CD4-positive, CD25-positive, alpha-beta regulatory T cell (primary cell): ENCODE measurements at places on chromosomes 2 and 18. TPM values are rescaled to one million over a fixed set of nuclear protein-coding genes. Genes with fewer than 3 reads are reported as not detected.

DNA sequence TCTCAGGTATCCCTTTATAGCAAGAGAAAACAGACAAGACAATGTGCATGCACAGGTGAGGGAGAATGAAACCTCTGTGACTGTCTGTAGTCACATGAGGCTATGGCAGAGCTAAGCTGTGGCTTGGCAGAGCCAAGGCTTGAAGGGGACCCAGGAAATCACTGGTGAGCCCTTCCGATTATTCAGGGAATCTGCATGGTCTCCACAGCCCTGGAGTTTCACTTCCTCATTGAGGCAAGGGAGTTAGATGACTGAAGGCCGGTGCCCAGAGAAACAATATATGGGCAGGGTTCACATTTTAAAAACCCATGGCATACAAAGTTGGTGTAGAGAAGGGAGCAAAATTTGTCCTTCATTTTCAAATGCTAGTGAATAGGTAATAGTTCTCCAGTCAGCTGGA lies 144.4 kb upstream of the REV1 start:
- H3K27ac ChIP-seq, result no peak overlapping the region
- no peaks in the 10 kb centered on the region for H3K36me3 ChIP-seq
- no peak overlapping the region for H3K4me3 ChIP-seq
- no peaks in the 10 kb centered on the region for H3K27me3 ChIP-seq
- H3K4me1 ChIP-seq, result no peaks in the 10 kb centered on the region

DNA sequence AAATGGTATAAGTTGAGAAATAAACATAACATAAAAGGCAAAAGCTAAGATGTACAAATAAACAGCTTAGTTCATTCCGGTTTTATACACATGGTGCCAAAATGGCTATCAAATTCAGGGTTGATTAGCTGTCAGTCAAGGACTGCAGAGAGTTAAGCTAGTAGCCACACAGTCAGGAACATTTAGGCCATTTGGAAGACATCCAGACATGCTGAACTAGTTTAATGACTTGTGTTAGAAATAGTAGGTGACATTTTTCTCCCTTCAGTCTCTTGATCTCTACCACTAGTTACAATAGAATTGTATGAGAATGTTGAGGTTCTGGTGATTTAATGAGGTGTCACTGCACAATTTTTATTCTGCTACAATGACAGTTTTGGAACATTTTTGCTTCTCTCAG lies 394.4 kb upstream of the SPHKAP start:
- no peak overlapping the region for H3K4me3 ChIP-seq
- DNase-seq, result no peak
- H3K4me1 ChIP-seq, result no peaks in the 10 kb centered on the region
- H3K36me3 ChIP-seq, result no peaks in the 10 kb centered on the region
- H3K27me3 ChIP-seq, result no peaks in the 10 kb centered on the region
- no peak overlapping the region for H3K27ac ChIP-seq

GRCh38 chr2:8502316-8502715 lies 179.5 kb upstream of the ID2 start:
- no peak for DNase-seq
- no peaks in the 10 kb centered on the region for H3K4me1 ChIP-seq
- H3K27me3 ChIP-seq, result no peaks in the 10 kb centered on the region
- H3K36me3 ChIP-seq, result no peaks in the 10 kb centered on the region

- no peak for DNase-seq
- H3K27ac ChIP-seq, result no peak overlapping the region
- H3K4me3 ChIP-seq, result no peak overlapping the region
- H3K4me1 ChIP-seq, result no peaks in the 10 kb centered on the region
These were observed 21.6 kb upstream of the B3GNT7 start for GRCh38 chr2:231373786-231374349.

GRCh38 chr2:126664234-126664633 lies 8.3 kb downstream of the GYPC start:
- peaks cover 68% of the 10 kb centered on the region for H3K4me1 ChIP-seq
- H3K27ac ChIP-seq, result peak overlapping the region; percentile 76
- peak; percentile 18 for DNase-seq
- H3K36me3 ChIP-seq, result peaks cover 5% of the 10 kb centered on the region
- H3K4me3 ChIP-seq, result peak overlapping the region; percentile 37

DNA sequence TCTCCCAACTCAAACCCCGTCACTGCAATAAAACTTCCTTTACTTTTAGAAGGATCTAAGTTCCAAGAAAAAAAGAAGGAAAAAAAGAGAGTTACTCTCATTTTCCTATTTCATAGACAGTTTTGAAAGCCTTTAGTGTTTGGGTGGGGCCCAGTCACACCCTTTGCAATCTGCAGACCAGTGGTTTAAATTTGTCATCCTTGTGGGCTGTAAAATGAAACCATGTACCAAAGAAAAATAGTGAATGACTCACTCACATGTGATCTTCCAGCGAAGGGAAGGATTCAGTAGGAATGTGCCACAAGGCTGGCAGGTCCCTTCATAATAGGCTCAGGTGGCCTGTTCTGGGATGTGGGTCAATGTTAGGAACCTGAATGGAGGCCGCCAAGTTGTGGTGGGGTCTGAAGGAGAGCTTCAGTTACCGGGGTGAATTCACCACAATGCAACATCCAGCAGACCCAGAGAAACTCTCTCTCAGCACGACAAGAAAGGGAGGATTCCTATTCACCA lies 28.3 kb downstream of the ANXA4 start:
- DNase-seq, result peak; percentile 60
- no peak overlapping the region for H3K27ac ChIP-seq
- no peaks in the 10 kb centered on the region for H3K36me3 ChIP-seq
- H3K4me1 ChIP-seq, result peaks cover 14% of the 10 kb centered on the region

DNA sequence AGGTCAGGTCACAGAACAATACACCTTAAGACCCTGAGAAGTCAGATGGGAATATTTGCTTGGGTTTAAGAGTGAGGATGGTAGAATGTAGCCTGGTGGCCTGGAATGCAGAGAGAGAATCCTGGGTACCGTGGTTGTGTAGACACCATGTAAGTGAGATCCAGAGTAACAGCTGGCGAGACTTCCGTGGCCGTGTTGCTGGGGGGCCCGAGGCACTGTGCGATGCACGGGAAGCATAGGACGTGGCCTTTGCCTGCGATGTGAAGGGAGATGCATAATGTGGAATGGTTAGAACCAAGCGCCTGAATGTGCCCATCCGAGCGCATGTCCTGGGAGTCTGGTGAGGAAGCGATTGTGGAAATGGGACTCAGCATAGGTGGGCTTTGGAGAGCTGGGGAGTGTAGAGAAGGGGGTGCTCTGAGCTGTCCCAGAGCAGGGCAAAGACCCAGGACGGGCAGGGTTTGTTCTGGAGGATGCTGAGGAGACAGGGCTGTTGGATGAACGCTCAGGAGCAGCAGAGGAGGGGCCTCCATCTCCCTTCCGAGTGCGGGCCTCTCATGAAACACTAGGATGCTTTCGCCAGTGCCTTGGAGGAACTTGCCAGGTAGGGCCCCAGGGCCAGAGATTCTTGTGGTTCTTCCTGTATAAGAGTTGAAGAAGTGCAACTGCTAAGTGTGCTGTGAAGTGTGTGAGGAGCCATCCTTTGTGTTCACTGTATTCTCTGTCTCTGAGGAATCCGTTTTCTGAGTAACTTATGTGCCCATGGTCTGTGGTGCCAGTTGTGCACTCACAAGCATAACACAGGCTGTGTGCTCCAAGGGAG lies 7.1 kb downstream of the RNF144A start:
- DNase-seq, result no peak
- no peak overlapping the region for H3K4me3 ChIP-seq
- peaks cover 3% of the 10 kb centered on the region for H3K4me1 ChIP-seq
- H3K27me3 ChIP-seq, result peaks cover 5% of the 10 kb centered on the region

DNA sequence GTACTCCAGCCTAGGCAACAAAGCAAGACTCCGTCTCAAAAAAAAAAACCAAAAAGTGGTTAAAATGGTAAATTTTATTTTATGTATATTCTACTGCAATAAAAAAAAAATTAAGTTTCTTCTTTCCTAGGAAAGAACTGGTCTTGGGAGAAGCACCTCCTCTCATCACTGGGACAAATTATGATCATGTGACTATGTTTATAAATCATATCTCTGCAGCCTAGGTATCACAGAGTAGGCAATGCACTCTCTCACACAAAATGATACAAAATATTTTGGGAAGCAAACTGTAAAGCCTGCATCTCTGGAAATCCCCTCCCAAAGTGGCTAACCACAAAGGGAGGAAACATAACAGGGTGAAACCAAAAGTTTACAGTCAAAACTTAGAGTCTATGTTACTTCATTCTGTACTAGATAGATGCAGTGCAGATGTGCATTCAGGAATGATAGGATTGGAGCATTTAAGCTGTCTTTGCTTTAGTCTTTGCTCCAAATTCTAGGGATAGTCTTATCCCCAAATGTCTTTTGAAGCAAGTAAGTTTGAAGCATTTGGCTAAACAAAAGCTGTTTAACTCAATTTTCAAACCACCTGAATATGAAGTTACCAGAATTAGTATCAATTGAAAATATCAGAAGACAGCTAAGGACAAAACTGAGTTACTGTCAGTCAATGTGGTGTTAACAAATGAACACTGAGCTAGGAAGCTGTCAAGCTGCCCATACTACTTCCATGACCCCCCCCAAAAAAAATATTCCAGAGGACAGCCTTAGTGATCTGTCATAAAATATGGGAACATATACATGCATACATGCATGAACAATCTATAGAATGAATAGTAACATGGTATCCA lies 21.1 kb upstream of the MALT1 start:
- no peak for DNase-seq
- no peaks in the 10 kb centered on the region for H3K36me3 ChIP-seq
- no peak overlapping the region for H3K4me3 ChIP-seq
- no peak overlapping the region for H3K27ac ChIP-seq
- no peaks in the 10 kb centered on the region for H3K27me3 ChIP-seq
- H3K4me1 ChIP-seq, result peaks cover 10% of the 10 kb centered on the region

Gene BMP10
- 0.57 TPM for total RNA-seq

Gene AGXT
- not detected for total RNA-seq

Gene FHOD3
- not detected for total RNA-seq

Gene NPHP1
- total RNA-seq, result not detected

Gene MAL
- total RNA-seq, result 130 TPM

Gene RAMP1
- not detected for total RNA-seq

Gene RAB12
- total RNA-seq, result 19.4 TPM
